ENCODE measurements at places on chromosomes 12 and 14.

DNA sequence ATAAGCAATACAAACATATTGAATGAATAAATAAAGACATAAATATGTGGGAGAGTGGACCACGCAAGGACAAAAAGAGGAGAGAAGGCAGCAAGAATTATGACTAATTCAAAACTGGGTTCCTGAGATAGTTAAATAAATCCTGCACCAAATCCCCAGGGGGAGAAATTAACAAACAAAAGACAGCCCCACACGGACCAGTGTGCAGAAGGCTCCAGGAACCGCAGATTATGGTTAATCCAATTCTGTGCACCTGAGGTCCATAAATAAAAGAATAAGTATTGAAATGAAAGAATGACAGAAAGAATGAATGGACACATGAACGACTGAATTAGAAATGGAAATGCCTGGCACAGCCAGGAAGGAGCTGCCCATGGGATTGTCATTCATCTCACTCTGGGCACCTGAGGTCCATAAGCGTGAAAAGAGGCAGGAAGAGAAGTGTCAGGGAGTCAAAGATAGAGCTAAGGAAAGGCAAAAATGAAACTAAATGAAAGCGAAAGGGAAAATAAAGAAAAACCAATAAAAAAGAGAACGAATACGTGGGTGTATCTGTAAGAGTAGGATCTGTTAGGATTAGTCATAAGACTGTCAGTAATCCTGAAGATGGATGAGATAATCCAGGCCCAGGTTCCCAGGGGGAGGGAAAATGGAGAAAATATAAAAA lies 23.3 kb downstream of the MEG3 start:
- H3K36me3 ChIP-seq, result no peaks in the 10 kb centered on the region
- no peak overlapping the region for H3K27ac ChIP-seq
- peaks cover 4% of the 10 kb centered on the region for H3K27me3 ChIP-seq
- DNase-seq, result no peak
- H3K4me3 ChIP-seq, result no peak overlapping the region

- H3K27me3 ChIP-seq, result no peaks in the 10 kb centered on the region
- H3K4me3 ChIP-seq, result no peak overlapping the region
Observed at GRCh38 chr12:64618953-64619590, 8.8 kb downstream of the RASSF3 start.

- no peaks in the 10 kb centered on the region for H3K27me3 ChIP-seq
- no peak overlapping the region for H3K4me3 ChIP-seq
- no peak overlapping the region for H3K27ac ChIP-seq
- DNase-seq, result no peak
- H3K36me3 ChIP-seq, result no peaks in the 10 kb centered on the region
- no peaks in the 10 kb centered on the region for H3K4me1 ChIP-seq
Observed at GRCh38 chr14:97584528-97584927, 787.3 kb downstream of the VRK1 start.

DNA sequence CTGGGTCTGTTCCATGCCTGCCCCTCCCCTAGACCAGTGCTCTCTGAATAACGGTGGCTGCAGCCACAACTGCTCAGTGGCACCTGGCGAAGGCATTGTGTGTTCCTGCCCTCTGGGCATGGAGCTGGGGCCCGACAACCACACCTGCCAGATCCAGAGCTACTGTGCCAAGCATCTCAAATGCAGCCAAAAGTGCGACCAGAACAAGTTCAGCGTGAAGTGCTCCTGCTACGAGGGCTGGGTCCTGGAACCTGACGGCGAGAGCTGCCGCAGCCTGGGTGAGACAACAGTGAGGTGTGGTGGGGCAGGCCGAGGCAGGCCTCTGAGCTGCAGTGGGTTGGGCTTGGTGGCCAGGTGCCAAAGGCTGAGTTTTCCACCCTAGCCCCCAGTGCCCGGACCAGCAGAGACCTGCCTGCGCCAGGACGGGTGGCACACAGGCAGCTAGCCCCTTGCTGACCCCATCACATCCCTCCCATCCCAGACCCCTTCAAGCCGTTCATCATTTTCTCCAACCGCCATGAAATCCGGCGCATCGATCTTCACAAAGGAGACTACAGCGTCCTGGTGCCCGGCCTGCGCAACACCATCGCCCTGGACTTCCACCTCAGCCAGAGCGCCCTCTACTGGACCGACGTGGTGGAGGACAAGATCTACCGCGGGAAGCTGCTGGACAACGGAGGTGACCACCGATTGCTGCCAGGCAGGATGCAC lies 28.2 kb upstream of the LRP1-AS start:
- DNase-seq, result peak; percentile 93
- H3K27me3 ChIP-seq, result no peaks in the 10 kb centered on the region
- H3K4me3 ChIP-seq, result no peak overlapping the region
- peaks cover 19% of the 10 kb centered on the region for H3K4me1 ChIP-seq
- H3K27ac ChIP-seq, result peak overlapping the region; percentile 10
- peaks cover 100% of the 10 kb centered on the region for H3K36me3 ChIP-seq

GRCh38 chr12:111196532-111196931 lies 172.4 kb downstream of the PHETA1 start:
- H3K4me3 ChIP-seq, result no peak overlapping the region
- no peaks in the 10 kb centered on the region for H3K4me1 ChIP-seq
- H3K27me3 ChIP-seq, result no peaks in the 10 kb centered on the region
- DNase-seq, result no peak
- no peak overlapping the region for H3K27ac ChIP-seq
- no peaks in the 10 kb centered on the region for H3K36me3 ChIP-seq

GRCh38 chr12:92408072-92408900 lies 262.6 kb upstream of the BTG1 start:
- H3K4me1 ChIP-seq, result no peaks in the 10 kb centered on the region
- no peaks in the 10 kb centered on the region for H3K27me3 ChIP-seq
- H3K27ac ChIP-seq, result no peak overlapping the region
- H3K4me3 ChIP-seq, result no peak overlapping the region

GRCh38 chr12:15216036-15216889 lies 5.0 kb downstream of the RERG start:
- H3K36me3 ChIP-seq, result no peaks in the 10 kb centered on the region
- H3K4me3 ChIP-seq, result no peak overlapping the region
- peaks cover 82% of the 10 kb centered on the region for H3K4me1 ChIP-seq
- H3K27ac ChIP-seq, result peak overlapping the region; percentile 90

- no peak overlapping the region for H3K27ac ChIP-seq
- no peaks in the 10 kb centered on the region for H3K36me3 ChIP-seq
Observed at GRCh38 chr14:103104389-103104653, 9.8 kb downstream of the EXOC3L4 start.

GRCh38 chr12:116027551-116027821 lies 250.0 kb downstream of the MED13L start:
- H3K4me1 ChIP-seq, result no peaks in the 10 kb centered on the region
- no peak overlapping the region for H3K27ac ChIP-seq
- no peaks in the 10 kb centered on the region for H3K36me3 ChIP-seq
- H3K4me3 ChIP-seq, result no peak overlapping the region
- H3K27me3 ChIP-seq, result no peaks in the 10 kb centered on the region
- DNase-seq, result no peak

- H3K27me3 ChIP-seq, result no peaks in the 10 kb centered on the region
- H3K27ac ChIP-seq, result peak overlapping the region; percentile 63
- no peak for DNase-seq
- peaks cover 84% of the 10 kb centered on the region for H3K4me1 ChIP-seq
- H3K4me3 ChIP-seq, result peak overlapping the region; percentile 17
Observed at GRCh38 chr12:122891661-122892525, 4.0 kb downstream of the VPS37B start.

GRCh38 chr14:52902971-52903619 lies 47.8 kb downstream of the FERMT2 start:
- H3K27me3 ChIP-seq, result no peaks in the 10 kb centered on the region
- H3K4me3 ChIP-seq, result no peak overlapping the region
- H3K27ac ChIP-seq, result peak overlapping the region; percentile 41
- H3K4me1 ChIP-seq, result peaks cover 23% of the 10 kb centered on the region
- peaks cover 7% of the 10 kb centered on the region for H3K36me3 ChIP-seq

GRCh38 chr14:101821528-101821927 lies 60.0 kb downstream of the PPP2R5C start:
- no peak overlapping the region for H3K4me3 ChIP-seq
- H3K36me3 ChIP-seq, result no peaks in the 10 kb centered on the region
- H3K4me1 ChIP-seq, result peaks cover 26% of the 10 kb centered on the region

DNA sequence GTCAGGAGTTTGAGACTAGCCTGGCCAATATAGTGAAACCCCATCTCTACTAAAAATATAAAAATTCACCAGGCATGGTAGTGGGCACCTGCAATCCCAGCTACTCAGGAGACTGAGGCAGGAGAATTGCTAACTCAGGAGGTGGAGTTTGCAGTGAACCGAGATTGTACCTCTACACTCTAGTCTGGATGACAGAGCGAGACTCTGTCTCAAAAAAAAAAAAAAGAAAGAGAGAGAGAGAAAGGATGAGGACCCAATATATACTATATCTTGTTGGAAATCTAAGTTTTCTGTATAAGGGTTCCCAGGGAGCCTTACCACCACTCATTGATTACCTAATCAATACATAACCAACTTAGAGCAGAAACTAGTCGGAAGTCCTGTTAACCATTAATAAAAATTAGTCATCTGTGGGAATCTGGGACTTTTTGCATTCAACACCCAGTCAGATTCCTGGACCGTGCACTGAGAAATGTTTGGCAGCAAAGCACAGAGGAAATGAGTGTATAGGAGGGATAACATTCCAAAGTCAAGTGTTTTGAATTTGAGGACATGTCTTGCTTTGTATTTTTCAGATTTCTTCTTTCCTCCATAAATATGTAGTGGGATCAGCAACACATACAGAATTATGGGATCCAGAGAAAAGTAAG lies 44.8 kb upstream of the NR2C1 start:
- DNase-seq, result no peak
- H3K4me1 ChIP-seq, result no peaks in the 10 kb centered on the region
- peak overlapping the region; percentile 33 for H3K27ac ChIP-seq
- H3K27me3 ChIP-seq, result no peaks in the 10 kb centered on the region
- H3K4me3 ChIP-seq, result no peak overlapping the region

DNA sequence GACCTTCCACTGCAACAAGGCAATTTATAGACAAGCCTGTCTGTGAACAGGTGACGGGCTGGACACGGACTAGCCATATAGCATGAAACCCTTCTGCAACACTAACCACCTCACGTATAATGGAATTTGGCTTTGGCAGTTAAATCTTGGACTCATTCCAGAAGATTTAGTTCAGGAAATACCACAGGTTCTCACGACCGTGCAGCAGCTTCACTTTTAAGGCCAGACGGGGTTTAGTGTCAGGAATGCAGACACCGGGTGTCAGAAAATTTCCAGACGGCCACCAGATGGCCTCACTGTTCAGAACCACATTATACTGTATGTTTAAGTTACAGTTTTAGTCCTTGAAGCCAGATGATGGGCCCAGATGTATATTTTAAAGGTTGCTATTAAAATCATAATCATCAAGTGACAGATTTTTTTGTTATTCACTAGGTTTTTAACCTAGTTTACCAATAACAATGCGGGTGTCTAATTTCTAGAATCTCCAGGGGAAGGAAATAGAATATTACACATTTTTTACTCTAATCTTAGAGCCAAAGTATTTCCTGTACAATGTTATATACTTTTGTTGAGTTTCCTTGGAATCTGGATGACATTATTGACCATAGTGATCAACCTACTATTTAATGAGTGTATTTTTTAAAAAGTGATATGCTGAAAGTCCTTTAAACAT lies 90.5 kb upstream of the TMPO start:
- no peaks in the 10 kb centered on the region for H3K27me3 ChIP-seq
- no peaks in the 10 kb centered on the region for H3K36me3 ChIP-seq
- no peak overlapping the region for H3K4me3 ChIP-seq
- H3K27ac ChIP-seq, result no peak overlapping the region

DNA sequence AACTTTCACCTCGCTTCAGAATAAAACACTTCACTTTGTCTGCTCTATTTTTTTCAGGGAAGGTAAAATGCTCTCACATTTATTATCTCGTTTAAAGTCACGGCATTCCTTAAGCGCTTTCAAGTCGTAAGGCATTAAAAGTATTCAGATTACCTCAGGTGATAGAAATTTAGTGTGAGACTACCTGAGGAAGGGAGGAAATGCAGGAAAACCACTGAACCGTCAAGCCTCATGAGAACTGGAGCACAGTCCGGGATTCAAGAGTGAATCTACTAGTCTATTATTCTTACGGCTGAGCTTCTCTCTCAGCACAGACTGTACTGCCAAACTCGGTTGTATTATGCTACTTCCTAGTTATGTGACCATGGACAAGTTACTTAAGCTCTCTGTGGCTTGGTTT lies 8.3 kb upstream of the PPFIBP1 start:
- H3K27me3 ChIP-seq, result no peaks in the 10 kb centered on the region
- H3K27ac ChIP-seq, result no peak overlapping the region
- no peak for DNase-seq
- no peak overlapping the region for H3K4me3 ChIP-seq

GRCh38 chr12:113277511-113277910 lies 56.2 kb downstream of the TPCN1 start:
- no peak overlapping the region for H3K27ac ChIP-seq
- peaks cover 89% of the 10 kb centered on the region for H3K36me3 ChIP-seq
- DNase-seq, result no peak
- H3K27me3 ChIP-seq, result no peaks in the 10 kb centered on the region

- no peak overlapping the region for H3K27ac ChIP-seq
- H3K36me3 ChIP-seq, result no peaks in the 10 kb centered on the region
Observed at GRCh38 chr14:43039881-43040280, 1433.2 kb downstream of the LRFN5 start.

DNA sequence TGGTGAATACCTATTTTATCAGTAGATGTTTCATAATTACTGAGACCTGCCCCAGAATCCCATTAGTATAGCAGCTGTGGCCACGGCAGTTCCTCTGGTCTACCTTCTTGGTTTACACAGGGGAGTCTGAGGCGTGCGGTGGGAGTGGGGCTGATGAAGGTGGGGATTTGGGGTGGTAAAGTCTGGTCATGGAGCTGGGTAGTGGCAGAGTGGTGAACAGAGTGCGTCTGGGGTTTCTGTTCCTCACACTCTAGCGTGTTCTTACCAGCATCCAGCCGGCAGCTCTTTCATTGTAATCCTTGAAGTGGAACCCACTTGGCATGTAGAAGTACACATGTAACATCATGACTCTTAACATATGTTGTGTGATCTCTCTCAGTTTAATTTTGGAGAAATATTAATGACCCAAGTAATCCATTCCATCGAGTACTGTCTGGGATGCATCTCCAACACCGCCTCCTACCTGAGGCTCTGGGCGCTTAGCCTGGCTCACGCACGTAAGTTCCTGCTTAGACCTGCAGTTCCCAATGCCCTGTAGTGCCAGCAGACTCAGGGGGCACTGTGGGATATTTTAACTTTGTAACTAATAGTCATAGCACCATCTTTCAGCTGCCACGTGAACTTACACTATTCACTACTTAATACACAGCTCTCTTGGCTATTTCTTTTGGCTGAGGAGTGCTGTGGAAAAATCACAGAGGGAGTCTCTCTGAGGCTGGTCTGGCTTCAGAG lies 7.9 kb upstream of the DNAH10 start:
- H3K27me3 ChIP-seq, result no peaks in the 10 kb centered on the region
- peaks cover 49% of the 10 kb centered on the region for H3K36me3 ChIP-seq
- H3K4me3 ChIP-seq, result no peak overlapping the region

DNA sequence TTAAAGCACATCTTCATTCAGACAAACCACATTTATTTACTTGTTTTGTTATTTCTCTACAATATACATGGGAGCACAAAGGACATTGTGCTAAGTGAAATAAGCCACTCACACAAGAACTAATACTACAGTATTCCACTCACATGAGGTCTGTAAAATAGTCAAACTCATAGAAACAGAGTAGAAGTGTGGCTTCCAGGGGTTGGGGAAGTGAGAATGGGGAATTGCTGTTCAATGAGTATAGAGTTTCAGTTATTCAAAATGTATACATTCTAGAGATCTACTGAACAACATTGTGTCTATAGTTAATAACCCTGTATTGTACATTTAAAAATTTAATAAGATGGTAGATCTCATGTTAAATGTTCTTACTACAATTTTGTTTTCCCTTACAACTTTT lies 88.8 kb downstream of the ATXN7L3B start:
- H3K4me1 ChIP-seq, result no peaks in the 10 kb centered on the region
- no peak overlapping the region for H3K27ac ChIP-seq
- no peak for DNase-seq
- H3K27me3 ChIP-seq, result no peaks in the 10 kb centered on the region

Data from tibial artery (tissue), 4 donors.